ENCODE measurements at places on chromosomes 6 and 20.

GRCh38 chr6:118930680-118931079, 4.3 kb downstream of the MCM9 start:
- no peak for DNase-seq

DNA sequence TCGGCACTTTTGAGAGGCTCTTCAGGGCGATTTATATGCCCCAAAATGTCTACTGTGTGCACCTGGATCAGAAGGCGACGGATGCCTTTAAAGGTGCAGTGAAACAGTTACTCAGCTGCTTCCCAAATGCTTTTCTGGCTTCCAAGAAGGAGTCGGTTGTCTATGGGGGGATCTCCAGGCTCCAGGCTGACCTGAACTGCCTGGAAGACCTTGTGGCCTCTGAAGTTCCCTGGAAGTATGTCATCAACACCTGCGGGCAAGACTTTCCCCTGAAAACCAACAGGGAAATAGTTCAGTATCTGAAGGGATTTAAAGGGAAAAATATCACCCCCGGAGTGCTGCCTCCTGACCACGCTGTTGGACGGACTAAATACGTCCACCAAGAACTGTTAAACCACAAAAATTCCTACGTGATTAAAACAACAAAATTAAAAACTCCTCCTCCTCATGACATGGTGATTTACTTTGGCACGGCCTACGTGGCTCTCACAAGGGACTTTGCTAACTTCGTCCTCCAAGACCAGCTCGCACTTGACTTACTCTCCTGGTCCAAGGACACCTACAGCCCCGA, 8.2 kb downstream of the GCNT2 start:
- no peak for DNase-seq

DNA sequence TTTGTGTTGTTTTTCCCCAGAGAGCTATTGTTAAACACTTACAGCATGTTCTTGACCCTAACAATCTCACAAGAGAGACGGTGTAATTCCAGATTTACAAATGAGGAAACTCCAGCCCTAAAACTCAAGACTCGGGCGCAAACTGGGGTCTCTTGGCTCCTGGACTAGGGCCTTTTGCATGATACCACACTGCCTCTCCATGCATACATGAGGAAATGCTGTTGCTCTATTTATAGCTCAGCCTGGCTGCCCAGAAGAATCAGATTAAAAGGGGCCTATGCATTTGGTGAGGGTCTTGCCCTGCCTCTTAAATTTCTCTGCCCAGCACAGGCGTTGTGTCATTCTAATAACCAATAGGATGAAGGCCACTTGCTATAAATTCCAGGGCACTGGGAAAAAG, 30.5 kb upstream of the SNRPB2 start:
- DNase-seq: no peak

- peak; percentile 59 for DNase-seq
These were observed 693 bp upstream of the SLC29A1 start for GRCh38 chr6:44222486-44223318.

DNA sequence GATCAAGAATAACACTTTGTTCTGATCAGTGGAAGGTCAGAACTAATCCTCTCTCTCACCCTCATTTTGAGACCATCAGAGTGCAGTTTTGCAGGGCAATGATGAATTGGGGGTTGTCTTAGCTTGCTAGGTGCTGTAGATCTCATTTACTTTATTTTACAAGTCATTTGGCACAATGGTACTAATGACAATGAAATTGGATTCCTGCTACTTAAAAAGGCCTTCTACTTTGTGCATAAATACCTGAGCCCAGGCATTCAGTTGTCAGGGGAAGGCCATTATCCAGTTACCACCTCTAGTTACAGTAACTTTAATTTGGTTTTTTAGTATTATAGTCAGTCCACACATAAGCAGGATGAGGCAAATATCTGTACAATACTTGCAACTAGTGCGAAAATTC, 240.0 kb downstream of the HDGFL1 start:
- DNase-seq: no peak

GRCh38 chr6:75084872-75085381, 120.9 kb downstream of the COL12A1 start:
- DNase-seq: peak; percentile 59

DNA sequence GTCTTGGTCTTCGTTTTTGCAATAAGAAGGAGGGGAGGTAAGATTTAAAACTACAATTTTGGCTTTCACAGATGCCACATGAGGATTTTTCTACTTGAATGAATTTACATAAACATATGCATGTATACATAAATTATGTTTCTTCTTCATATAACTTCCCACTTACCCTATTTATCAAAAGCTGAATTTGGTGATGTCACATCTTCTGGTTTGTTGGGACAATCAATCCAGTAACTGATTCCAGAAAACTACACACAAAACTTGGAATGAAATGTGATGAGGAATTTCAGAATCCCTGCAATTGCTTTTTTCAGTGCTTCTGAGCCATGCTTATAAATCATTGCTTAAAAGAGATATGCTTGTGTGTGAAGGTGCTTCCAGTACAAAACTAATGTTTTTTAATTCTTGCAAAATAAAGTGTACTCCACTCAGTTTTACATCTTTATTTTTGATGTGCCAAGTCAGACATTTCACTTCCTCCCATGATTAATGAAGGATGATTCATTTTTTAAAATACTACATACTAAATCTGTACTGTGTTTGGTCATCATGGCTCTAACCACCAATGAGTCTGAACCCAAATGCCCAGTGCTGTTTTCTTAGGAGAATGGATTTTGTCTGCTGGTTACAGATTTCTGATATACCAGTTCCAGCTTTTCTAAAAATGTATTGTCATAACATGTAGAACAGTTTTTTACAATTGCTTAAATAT, 32.1 kb upstream of the RIN2 start:
- no peak for DNase-seq

GRCh38 chr20:25233016-25233772, 14.7 kb upstream of the PYGB start:
- no peak for DNase-seq

DNA sequence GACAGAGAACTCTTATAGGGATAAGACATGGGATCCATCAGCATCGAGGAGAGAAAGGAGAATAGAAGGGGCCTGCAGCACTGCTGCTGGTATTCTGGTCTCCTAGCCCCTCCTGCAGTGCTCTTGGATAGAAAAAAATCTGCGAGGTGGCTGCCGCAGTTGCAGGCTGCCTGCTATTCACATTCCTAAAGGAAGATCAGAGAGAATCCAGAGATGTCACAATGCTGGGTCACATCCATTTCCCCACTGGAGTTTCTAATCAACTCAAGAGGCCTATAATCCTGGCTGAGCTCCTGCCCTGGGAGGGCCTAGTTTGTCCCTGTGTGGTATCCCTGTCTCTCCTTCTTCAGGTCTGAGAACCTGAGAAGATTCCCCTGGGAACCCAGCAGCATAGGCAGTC, 357.8 kb downstream of the MAFB start:
- no peak for DNase-seq

- no peak for DNase-seq
These were observed 203.9 kb upstream of the CST7 start for GRCh38 chr20:24745206-24745605.

GRCh38 chr20:60804918-60805630, 447.0 kb upstream of the CDH4 start:
- DNase-seq: no peak

DNA sequence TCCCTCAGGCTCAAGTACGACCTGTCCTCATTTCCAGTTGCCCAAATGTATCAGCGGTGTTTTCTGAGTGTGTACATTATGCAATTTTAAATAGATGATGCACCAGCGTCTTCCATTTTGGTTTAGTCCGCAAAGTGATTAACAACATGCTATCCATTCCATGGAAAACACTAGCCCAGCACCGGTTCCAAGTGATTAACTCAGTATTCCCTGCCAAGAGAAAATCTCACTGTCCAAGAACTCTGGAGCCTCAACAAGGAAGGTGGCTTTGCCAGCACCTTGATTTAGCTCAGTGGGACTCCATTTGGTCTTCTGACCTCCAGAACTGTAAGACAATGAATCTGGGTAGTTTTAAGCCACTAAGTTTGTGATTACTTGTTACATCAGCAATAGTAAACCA, 107.2 kb downstream of the FOXC1 start:
- no peak for DNase-seq

DNA sequence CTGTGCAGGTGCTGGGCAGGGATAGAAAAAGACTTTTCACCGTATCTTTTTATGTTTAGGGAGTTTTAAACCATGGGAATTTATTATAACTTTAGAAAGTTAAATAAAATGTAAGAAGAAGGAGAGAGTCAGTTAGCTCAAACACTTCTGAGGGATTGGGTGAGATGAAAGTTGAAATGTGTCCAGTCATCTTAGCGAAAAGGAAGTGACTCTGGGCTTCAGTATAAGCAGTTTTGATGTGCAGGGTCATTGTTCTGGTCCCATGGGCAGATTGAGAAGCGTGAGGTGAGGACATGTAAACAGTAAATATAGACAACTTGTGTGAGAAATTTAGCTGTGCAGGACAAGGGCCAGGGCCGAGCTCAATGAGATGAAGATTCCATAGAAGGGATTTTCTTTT, 66.9 kb downstream of the TOX2 start:
- no peak for DNase-seq

- no peak for DNase-seq
These were observed 1.3 kb downstream of the BPIFA2 start for GRCh38 chr20:33169176-33169794.

DNA sequence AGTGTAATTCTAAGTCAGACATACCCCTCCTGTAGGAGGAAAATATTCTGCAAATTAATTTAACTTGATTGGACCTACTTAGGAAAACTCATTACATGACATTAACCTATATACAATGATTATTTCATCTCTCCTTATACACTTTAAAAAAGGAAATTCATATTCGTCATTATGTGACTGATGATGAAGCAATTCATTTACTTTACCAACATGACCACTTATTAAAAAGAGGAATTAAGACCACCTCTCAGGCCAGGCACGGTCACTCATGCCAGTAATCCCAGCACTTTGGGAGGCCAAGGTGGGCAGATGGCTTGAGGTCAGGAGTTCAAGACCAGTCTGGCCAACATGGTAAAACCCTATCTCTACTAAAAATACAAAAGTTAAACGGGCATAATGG, 11.6 kb downstream of the AKIRIN2 start:
- no peak for DNase-seq

GRCh38 chr6:133606852-133607251, 282.1 kb upstream of the TCF21 start:
- no peak for DNase-seq

DNA sequence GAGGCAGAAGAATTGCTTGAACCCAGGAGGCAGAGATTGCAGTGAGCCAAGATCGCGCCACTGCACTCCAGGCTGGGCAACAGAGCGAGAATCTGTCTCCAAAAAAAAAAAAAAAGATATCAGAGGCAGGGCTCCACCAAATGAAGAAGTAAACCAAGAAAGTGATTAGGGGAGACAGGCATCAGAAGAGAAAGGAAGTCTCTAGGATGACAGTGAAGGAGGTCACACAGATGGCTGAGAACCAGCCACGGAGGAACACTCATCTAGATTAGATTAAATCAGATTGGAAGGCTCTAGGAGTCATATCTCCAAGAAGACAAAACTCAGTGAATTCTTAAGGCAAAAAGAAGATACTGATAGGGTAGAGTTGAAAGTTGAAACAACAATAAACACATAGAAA, 102.2 kb upstream of the CCDC28A start:
- no peak for DNase-seq

GRCh38 chr20:10909803-10910202, 236.0 kb upstream of the JAG1 start:
- no peak for DNase-seq

GRCh38 chr6:98827295-98828159, 6.8 kb upstream of the POU3F2 start:
- no peak for DNase-seq

- DNase-seq: no peak
These were observed 138.7 kb downstream of the MYB start for GRCh38 chr6:135319819-135320218.

DNA sequence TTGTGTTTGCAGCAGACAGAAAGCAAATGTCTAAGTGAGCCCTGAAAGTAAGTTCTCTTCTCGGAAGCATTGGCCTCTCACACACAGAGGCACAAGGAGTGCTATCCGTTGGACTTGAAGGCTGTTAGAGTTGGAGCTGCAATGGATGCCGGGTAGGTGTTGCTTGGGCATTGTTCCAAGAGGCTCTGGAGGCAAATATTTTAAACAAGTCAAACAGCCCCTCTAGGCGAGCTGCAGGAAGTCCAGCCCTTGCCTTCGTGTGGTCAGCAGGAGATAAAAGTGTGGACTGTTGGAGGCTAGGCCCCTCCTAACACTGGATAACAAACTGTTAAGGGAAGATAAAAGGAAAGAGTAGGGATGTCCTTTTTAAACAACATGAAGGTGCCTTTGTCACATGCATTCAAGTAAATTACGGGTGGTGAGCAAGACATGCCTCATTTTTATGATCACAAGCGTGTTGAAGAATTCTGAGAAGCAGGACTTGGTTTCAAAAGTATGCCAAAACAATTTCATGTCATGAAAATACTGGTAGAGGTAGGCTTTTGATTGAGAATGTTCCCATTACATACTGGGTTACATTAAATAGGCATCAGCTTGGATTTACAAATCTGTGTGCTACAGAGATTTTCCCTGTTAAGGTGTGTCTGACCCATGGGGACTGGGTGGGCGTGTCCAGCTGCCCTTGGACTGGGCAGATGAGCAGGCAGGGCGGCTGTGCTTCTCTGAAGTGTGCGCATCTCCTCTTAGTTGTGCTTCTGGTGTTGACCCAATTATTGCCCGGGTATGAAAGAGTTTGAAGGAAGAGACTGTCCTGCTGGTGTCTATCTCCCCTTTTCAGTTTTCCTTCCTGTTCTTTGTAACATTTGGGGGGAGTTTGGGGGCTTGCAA, 57.5 kb downstream of the RREB1 start:
- DNase-seq: no peak

DNA sequence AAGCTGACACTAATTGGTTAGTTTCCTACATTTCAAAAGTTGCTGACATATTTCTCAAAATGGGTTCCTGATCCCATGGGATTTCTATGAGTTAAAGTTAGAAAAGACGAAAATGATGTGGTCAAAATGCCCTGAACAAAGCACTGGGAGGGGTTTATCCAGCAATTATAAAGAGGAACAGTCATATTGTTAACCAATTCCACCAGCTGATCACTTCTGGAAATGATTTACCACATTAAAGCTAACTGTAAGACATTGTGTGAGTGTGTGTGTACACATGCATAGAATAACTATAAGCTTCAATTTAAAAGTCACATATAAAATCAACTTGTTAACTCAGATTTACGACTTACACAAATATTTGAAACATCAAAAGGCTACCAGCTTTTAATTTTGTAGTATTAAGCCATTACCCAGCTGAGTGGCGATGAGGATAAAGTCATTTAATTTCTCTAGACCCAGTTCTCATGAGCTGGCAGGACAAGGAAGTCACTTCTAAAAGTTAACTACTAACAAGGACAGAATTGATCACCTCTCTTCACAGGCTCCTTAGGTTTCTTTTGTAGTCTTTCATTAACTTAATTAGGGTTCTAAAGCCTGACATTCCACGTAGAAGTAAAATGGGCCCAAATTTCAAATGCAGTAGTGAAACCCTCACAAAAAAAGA, 40.4 kb downstream of the MAN1A1 start:
- DNase-seq: no peak

- DNase-seq: no peak
These were observed 26.1 kb downstream of the GPR63 start for GRCh38 chr6:96811136-96811535.

- no peak for DNase-seq
These were observed 53.8 kb downstream of the TOX2 start for GRCh38 chr20:43968341-43969000.

GRCh38 chr6:11538819-11539468, 1.4 kb downstream of the TMEM170B start:
- DNase-seq: peak; percentile 56

All from NCI-H526 treated with DMSO at 0.1 percent for 48 hours (cell line).